Left cardiac atrium (tissue), 4 donors: ENCODE measurements at places on chromosomes 4 and X. TPM values are rescaled to one million over a fixed set of nuclear protein-coding genes. Genes with fewer than 3 reads are reported as not detected.

DNA sequence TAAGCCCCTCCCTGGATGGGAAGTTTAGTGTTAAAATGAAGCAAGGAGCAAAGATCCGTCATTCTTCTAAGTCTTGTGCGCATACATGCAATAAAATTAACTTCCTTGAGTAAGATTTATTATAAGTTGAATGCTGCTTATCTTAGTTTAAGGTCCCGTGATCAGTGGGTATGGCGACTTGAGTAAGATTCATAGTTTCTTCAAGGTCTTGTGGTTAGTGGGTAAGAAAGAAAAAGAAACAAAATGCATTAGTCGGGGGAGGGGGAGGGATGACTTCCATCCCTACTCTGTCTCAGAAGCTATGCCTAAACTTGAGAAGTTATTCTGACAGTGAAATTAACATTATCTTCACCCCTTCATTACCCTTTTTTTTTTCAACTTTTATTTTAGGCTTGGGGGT is 127.3 kb upstream of the MAGEB16 start:
- DNase-seq: no peak

DNA sequence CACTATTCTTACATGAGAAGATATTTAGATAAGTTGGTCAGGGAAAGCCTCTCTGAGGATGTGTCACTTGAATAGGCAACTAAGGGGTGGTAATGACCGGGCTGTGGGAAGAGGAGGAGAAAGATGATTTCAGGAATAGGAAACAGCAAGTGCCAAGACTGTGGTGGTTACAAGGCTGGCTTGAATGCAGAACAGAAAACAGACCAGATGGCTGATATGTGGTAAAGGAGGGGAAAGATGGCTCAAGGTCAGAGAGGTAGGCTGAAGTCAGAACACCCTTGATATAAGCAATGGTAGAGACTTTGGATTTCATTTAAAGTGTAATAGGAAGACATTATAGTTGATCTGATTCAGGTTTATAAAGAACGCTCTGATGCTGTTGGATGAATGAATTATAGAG is 15.0 kb downstream of the TLR7 start:
- no peak for DNase-seq

GRCh38 chrX:37613933-37614332 is 42.5 kb downstream of the LANCL3 start:
- DNase-seq: no peak

Gene UGT2A1
- not detected for total RNA-seq

Gene OTOP1
- total RNA-seq: not detected
